ENCODE measurements at places on chromosomes 5 and 9. TPM values are rescaled to one million over a fixed set of nuclear protein-coding genes. Genes with fewer than 3 reads are reported as not detected.

Gene MEGF10
- total RNA-seq, result 0.27 TPM

- no peak overlapping the region for H3K27ac ChIP-seq
- no peak overlapping the region for H3K4me3 ChIP-seq
- DNase-seq, result no peak
- no peaks in the 10 kb centered on the region for H3K4me1 ChIP-seq
- H3K27me3 ChIP-seq, result no peaks in the 10 kb centered on the region
Measured at GRCh38 chr5:77867914-77868313, 91.8 kb upstream of the TBCA start.

Gene NKD2
- 2.3 TPM for total RNA-seq

GRCh38 chr9:135375001-135375400, 104.6 kb upstream of the PPP1R26 start:
- DNase-seq, result no peak
- H3K4me3 ChIP-seq, result no peak overlapping the region
- H3K27me3 ChIP-seq, result peaks cover 66% of the 10 kb centered on the region
- H3K36me3 ChIP-seq, result no peaks in the 10 kb centered on the region

- DNase-seq, result no peak
- no peaks in the 10 kb centered on the region for H3K27me3 ChIP-seq
- no peak overlapping the region for H3K4me3 ChIP-seq
- H3K36me3 ChIP-seq, result no peaks in the 10 kb centered on the region
Measured at GRCh38 chr5:160470437-160471361, 49.0 kb downstream of the PTTG1 start.

GRCh38 chr5:151251621-151252020, 1.4 kb upstream of the GM2A start:
- H3K4me1 ChIP-seq, result peaks cover 15% of the 10 kb centered on the region
- DNase-seq, result no peak
- H3K4me3 ChIP-seq, result no peak overlapping the region
- H3K27ac ChIP-seq, result no peak overlapping the region
- H3K27me3 ChIP-seq, result no peaks in the 10 kb centered on the region

DNA sequence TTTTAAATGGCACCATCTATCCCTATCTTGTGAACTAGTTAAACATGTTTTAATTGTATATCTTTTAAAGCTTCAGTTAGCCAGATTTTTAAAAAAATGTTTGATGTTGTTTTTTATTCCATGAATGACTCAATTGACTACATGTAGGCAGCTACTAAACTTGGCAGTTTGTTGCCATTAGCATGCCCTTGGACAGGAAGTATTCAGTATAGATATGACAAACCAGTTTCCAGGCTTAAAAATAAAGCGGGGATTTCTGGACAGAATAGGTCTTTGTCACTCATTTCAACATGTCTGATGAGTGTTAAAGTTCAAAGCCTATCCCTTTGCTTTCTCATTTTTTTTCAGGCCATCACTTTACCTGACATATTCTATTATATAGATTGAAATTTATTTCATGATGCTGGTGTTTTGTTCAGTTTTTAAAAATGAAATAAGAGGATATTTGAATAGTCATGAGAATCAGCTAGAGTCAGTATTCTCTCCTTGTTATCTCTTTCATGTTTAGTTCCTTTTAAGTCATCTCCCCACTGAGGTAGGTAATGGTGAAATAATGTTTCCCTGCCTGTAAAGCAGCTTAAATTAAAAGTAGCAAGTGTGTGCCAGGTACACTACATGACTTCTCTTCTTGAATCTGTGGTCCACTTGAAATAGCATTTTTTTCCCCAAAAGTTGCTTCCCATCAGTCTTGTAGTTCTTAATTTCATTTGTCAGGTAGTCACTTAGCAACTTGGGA, 11.9 kb downstream of the TNFAIP8 start:
- DNase-seq, result no peak
- no peaks in the 10 kb centered on the region for H3K36me3 ChIP-seq
- no peak overlapping the region for H3K4me3 ChIP-seq
- peak overlapping the region; percentile 67 for H3K27ac ChIP-seq
- H3K4me1 ChIP-seq, result no peaks in the 10 kb centered on the region

DNA sequence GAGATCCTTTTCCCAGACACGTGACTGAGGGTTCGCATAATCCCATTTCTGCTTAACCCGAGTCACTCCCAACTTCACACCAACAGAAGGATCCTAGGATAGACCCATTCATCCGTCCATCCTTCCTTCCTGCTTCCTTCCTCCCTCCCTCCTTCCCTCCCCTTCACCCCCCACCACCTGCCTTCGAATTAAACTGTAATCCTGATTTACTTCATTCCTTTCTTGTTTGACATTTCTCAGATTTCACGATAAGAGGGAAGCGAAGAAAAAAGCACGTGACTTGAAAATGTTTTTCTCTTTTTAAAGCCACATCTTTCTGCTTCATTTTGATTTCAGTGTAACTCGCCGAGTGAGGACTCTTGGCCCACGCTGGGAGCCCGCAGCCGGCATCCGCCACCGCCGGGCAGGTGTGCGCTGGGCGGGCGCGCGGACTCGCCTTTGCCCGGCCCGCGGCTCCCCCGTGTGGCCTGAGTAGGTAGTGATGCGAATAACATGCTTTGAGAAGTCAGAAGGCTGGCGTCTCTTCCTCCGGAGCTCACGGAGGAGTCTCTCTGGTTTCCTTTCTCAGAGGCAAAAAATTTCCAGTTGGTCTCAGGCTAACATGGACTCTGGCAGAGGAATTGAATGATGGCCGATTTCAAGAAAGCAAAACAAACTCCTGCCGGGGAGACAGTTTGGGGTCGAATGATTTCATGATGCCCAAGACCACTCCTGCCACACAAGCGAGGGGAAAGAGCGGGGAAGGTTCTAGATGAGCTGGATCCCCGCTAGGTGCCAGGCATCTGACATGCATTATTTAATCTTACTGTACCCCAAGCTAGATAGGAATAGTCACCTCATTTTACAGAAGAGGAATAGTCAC, 117.7 kb downstream of the SLC12A2 start:
- no peak overlapping the region for H3K27ac ChIP-seq
- H3K27me3 ChIP-seq, result no peaks in the 10 kb centered on the region
- H3K36me3 ChIP-seq, result no peaks in the 10 kb centered on the region
- peaks cover 20% of the 10 kb centered on the region for H3K4me1 ChIP-seq
- peak overlapping the region; percentile 32 for H3K4me3 ChIP-seq

Gene PAEP
- not detected for total RNA-seq

Gene ABCA1
- total RNA-seq, result 6.9 TPM

DNA sequence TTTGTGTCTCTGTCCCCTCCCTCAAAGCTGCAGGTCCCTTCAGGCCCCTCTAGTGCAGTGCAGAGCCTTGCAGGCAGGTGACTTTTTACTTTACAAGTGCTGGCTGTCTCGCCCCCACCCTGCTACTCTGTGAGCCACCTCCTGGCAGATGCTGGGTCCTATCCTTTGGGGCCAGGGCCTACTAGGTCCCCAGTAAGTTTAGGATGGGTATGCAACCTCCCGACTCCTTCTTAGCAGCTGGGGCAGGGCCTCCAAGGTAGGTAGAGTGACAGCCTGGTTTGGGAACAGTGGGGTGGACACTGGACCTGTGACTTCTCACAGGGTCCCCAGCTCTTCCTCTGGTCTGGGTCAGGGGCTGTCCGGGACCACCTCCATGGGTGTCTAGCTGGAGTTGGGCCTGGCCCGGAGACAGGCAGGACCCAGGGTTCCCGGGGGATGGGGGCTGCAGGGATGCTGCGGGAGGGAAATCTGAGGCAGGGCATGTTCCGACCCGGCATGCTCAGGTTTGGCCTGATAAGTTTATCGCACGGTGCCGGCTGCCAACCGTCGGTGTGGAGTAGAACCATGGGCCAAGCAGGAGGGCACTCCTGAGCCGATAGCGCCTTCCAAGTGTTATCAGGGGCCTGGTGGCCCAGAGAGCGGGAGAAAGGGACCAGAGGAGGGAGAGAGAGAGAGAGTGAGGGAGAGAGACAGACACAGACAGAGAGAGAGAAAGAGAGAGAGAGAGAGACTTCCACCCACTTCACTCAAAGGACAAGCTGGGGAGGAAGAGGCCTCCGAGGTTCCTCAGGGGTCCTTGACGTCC, 20.5 kb downstream of the GFI1B start:
- DNase-seq, result no peak
- no peaks in the 10 kb centered on the region for H3K36me3 ChIP-seq
- H3K27me3 ChIP-seq, result peaks cover 43% of the 10 kb centered on the region
- no peaks in the 10 kb centered on the region for H3K4me1 ChIP-seq
- H3K4me3 ChIP-seq, result no peak overlapping the region

Gene ASS1
- 123 TPM for total RNA-seq

Measured in heart left ventricle (tissue), 16 donors.